Activated naive CD4-positive, alpha-beta T cell (primary cell): ENCODE measurements at places on chromosomes 11 and 22.

- DNase-seq: no peak
Observed at GRCh38 chr11:73313652-73314051, 5.6 kb downstream of the ARHGEF17 start.

DNA sequence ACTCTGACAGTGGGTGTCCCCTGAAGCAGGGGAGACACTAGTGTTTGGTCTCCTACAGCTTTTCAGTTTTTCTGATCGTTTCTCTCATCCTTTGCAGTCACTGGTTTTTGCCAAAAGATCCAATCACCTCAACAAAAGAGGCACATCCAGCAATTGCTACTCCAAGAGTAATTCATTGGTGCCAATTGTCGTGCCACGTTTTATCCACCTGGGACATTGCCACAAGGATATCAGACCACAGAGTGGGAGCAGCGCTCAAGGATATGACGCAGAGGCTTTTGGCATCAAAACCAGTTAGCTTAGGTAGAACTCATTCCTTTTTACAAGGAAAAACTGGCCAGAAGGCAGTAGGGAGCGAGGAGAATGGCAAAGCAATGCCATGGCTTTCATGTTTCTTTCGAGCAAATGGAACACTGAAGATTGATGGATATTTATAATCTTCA lies 40.9 kb upstream of the BLID start:
- no peak for DNase-seq

DNA sequence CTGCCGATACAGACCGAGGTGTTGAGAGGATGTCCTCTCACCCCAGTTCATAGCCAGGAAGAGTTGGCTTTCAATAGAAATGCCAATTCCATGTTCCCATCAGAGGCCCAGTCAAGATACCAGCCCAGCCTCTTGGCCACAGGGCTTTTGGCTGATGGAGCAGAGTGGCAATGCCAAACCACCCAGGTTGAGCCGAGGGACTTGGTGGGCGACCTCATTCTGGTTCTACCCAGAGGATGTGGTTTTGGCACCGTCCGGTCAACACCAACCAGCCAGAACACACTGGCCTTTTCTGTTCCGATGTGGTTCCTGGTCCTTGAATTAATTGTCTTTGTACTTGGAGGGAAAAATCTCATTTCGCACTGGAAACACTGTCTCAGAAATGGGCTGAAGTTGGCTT lies 60.5 kb downstream of the COMMD9 start:
- DNase-seq: no peak

DNA sequence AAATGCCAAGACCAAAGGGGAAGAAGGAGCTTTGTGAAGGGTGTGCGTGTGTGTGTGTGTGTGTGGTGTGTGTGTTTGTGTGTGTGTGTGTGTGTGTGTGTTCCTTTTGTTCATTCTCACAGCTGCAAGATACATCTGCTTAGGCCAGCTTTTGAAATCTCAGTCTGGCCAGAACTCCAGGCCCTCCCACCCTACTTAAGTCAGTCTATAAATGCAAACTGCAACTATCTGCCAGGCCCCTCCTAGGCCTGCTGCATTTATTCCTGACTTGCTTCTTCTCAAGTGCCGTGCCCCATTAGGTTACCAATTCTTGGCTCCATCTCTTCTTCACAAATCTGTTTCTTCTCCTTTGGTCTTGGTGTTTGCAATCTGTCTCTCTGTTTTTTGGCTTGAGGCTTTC lies 21.6 kb upstream of the RIC3 start:
- DNase-seq: no peak

GRCh38 chr11:43440486-43440885 lies 81.8 kb downstream of the TTC17 start:
- no peak for DNase-seq

GRCh38 chr11:109785198-109785597 lies 308.0 kb upstream of the ZC3H12C start:
- no peak for DNase-seq
